ENCODE measurements at places on chromosomes 1 and 21.

DNA sequence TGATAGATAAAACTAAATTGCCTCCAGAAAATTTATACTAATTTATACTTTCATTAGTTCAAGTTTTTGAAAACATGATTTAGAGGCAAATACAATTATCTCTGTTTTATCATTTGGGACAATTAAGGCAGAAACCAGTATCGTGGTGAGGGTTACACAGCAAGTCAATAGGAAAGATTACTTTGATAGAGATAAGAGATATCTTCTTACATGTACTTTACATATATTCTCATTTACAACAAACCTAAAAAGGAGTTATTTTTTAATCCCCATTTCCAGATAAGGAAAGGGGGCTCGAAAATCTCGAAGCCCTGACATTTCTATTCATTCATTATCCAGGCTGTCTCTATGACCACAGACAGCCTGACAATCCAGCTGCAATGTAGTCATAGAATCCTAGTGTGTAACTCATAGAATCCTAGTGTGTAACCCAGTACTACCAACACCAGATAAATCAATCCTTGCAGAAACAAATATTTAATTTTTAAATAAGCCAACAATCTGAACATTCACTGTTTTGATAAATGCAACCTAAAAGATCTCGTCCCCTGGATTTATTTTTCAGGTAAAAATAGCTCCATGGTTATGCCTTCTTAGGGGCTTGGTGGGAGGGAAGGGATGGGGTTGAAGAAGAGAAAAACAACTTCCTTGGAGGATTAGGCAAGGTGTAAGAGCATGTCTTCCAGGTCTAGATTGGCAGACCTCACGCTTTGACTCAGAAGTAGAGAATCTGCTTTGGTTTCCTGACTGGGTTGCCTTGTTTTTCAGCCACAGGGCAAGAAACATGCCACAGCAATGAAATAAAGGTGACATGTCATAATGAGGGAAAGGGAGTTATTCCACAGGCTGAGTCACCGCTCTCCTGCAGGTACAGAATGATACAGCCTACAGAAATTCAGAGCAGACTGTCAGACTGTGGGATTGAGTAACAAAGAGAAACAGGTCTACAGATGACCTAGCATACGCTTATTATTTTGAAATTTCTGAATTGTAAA, 45.6 kb downstream of the IRF2BP2 start:
- no peak for DNase-seq

- DNase-seq = no peak
Observed at GRCh38 chr1:210748796-210749195, 385.2 kb downstream of the KCNH1 start.

GRCh38 chr1:109790735-109791494, 27.2 kb upstream of the EPS8L3 start:
- no peak for DNase-seq

DNA sequence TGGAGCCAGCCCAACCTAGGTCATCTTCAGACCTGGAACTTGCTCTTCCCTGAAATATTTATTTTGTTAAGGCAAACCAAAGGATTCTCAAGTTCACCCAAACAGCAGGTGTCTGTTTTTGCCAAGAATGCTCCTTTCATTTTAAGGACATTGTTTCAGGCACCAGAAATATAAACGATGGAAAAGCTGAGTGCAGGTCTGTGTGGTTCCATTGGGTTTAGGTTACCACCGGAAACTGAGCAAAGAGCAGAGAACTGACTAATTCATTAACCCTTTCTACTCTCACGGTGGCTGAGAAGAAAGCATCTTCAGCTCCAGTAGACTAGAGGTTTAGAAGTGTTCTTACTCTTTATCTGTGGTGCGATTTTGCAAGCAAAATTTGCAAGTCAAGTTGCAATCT, 38.0 kb upstream of the ZC3H11B start:
- DNase-seq = no peak

DNA sequence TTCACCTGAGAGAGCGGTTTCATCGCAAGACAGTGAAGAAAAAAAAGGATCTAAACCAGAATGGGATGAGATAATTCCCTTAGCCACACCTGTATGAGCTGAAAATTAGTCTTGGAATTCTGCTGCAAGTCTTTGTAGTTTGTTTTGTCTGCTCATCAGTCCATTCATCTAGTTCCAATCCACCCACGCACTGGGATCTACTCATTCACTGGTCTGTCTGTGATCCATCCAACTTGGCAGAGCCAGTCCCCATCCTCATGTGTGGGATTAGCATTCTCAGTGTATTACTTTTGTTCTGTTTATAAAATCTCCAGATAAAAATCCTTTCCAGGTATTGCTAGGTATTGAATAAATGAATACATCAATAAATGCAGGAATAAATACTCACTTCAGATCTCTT, 266.5 kb upstream of the USP24 start:
- no peak for DNase-seq

DNA sequence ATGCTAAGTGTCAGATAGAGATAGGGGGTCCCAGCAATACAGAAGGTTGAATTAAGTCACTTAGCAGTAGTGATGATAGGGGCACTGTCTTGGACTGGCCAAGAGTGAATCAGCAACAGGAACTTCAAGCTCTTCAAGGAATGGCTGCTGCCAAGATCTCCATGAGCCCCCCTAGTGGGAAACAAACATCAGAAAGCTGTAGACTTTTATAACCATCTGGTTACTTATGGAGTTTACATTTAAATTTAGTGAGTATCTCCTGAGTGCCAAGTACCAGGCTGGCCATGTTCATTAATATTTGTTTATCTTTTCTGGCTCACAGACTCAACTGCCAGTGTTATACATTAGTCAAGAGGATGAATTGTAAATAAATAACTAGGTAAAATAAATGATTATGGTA, 327.3 kb downstream of the TTLL7 start:
- DNase-seq = no peak

DNA sequence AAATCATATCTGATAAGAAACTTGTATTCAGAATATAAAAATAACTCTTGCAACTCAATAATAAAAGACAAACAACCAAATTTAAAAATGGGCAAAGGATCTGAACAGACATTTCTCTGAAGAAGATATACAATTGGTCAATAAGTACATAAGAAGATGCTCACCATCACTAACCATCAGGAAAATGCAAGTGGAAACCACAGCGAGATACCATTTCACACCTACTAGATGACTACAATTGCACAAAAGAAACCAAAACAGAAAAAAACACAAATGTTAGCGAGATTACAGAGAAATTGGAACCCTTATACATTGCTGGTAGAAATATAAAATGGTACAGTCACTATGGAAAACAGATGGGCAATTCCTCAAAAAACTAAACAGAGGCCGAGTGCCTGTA, 11.5 kb upstream of the ZNF683 start:
- no peak for DNase-seq

- DNase-seq = no peak
Observed at GRCh38 chr1:55117941-55118340, 78.6 kb downstream of the PCSK9 start.

- no peak for DNase-seq
Observed at GRCh38 chr21:45317398-45318145, 29.9 kb upstream of the POFUT2 start.

GRCh38 chr1:2778220-2778592, 23.3 kb downstream of the TTC34 start:
- DNase-seq = no peak

- DNase-seq = no peak
Observed at GRCh38 chr1:33301273-33301984, 19.5 kb downstream of the A3GALT2 start.

- DNase-seq = no peak
Observed at GRCh38 chr1:21361506-21361905, 71.2 kb upstream of the ECE1 start.

All from NCI-H510A (cell line).